ENCODE measurements at places on chromosomes 16 and 17.
A peak's percentile ranks its signal among the peaks of the same experiment; 100 is the strongest.

DNA sequence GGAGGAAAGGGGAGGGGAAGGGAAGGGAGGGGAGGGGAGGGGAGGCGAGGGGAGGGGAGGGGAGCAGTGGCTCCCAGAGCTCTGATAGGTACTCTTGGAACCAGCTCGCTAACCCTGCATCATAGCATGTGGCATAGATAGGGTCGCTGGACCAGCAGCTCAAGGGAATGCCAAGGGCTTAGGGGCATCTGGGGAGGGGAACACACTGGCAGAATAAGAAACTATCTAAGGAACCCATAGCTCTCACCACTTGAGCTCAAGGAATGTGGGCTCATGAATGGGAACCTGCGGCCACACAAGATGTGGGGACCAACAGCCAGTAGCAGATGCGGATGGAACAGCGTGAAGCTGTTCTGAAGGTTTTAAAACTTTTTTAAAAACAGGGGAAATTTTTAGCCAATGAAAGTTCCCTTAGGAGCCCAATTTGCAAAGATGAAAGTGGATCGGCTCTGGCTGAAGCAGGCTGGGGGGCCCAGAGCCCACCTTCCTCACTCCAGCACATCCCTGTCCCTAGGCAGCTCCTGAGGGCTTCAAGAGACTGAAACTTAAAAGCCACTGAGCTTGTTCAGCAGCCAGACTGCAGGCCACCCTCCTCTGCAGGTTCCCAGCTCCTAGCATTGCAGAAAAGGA is 46.9 kb downstream of the PIMREG start:
- DNase-seq: no peak

- DNase-seq: no peak
Observed at GRCh38 chr17:67632141-67632540, 85.6 kb upstream of the NOL11 start.

DNA sequence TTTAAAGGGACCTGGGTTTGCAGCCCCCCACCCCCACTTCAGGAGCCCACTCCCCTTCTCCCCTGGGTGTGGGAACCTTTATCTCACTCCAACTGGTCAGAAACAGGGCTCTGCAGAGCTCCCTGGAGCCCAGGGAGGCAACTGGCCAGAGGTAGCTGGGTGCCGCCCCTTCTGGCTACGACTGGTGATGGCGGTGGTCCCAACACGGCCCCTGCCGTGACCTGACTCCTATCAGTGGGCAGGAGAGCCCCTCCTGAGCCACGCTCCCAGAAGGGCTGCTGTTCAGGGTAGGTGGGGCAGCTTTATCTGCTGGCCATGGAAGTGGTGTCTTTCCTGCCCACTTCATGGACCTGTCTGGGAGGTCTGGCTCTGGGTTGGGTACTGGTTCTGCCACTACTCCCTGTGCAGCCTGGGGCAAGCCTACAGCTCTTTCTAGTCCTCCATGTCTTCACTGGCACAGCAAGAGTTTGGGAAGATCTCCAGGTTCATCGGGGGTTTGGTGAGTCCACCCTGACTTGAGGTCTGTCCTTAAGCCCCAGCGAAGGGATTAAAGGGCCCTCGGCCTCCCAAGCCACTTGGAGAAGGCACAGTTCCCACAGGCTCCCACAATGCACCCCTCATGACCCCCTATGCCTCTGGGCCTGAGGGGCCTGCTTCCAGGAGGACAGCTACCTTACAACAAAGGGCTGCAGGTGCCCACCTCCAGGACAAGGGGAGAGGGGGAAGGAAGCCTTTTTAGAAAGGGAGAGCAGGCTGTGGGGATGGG is 5.5 kb upstream of the SREBF1 start:
- DNase-seq: no peak

GRCh38 chr16:4745274-4745569 is 10.9 kb downstream of the DNAAF8 start:
- no peak for DNase-seq

- DNase-seq: peak; percentile 38
Observed at GRCh38 chr17:49646391-49647255, 31.3 kb downstream of the SPOP start.

DNA sequence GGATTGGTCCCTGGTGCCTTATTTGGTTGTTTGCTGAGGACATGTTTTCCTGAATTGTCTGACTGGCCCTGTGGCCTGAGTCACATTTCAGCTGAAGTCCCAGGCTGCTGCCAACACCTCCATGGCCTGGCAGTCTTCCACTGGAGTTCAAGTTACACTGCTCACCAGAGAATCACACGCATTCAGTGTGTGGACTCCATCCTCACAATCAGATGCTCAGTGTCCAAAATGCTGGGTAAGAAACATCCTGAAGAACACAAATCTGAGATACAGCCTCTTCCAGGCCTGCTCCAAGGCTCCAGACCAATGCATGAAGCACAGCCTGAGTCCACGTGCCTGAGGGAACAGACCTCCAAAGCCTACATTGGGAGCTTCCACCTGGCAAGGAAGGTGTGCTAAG is 19.2 kb downstream of the CD300LB start:
- DNase-seq: no peak

DNA sequence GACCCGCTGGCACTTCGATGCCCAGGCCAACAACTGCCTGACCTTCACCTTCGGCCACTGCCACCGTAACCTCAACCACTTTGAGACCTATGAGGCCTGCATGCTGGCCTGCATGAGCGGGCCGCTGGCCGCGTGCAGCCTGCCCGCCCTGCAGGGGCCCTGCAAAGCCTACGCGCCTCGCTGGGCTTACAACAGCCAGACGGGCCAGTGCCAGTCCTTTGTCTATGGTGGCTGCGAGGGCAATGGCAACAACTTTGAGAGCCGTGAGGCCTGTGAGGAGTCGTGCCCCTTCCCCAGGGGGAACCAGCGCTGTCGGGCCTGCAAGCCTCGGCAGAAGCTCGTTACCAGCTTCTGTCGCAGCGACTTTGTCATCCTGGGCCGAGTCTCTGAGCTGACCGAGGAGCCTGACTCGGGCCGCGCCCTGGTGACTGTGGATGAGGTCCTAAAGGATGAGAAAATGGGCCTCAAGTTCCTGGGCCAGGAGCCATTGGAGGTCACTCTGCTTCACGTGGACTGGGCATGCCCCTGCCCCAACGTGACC is 5.0 kb downstream of the WFIKKN2 start:
- no peak for DNase-seq

GRCh38 chr16:2898831-2899563 is 12.7 kb upstream of the FLYWCH1 start:
- no peak for DNase-seq

DNA sequence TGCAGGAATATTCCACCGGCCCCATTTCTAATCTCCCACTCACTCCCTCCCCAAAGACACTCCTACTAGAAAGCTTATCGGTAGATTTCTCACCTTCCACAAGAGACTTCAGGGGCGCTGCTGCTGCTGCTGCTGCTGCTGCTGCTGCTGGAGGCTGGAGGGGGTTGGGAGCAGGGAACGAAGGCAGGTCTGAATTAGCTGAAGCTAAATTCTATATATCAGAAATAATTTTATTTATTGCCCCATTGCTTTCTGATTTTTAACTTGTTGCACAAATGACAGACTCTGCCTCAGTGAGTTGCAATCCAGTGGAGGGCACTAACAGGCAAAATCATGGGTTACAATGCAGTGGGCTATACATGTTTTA is 25.8 kb upstream of the HLF start:
- no peak for DNase-seq

GRCh38 chr16:79648826-79649225 is 48.3 kb upstream of the MAF start:
- no peak for DNase-seq

GRCh38 chr16:54203851-54204505 is 82.6 kb downstream of the IRX3 start:
- no peak for DNase-seq

DNA sequence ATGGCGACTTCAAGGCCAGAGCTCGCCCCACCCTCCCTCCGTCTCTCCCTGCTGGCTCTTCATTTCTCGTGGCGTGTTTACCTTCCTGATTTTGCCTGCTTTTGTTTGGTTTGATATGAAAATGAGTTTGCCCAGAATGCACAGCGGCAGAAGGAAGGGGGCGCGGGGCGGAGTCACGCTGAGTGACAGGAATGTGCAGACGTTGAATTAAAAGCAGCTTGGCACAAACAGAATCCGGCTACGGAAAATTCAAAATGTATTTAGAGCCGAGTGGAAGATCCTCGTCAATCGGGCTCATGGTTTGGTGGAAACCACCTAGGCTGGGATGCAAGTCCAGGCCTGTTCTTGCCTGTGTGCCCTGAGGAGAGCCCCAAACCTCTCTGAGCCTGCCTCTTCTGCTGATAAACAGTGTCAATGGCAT is 102.7 kb downstream of the SDK2 start:
- no peak for DNase-seq

- DNase-seq: no peak
Observed at GRCh38 chr16:30459456-30459855, 13.1 kb upstream of the ITGAL start.

DNA sequence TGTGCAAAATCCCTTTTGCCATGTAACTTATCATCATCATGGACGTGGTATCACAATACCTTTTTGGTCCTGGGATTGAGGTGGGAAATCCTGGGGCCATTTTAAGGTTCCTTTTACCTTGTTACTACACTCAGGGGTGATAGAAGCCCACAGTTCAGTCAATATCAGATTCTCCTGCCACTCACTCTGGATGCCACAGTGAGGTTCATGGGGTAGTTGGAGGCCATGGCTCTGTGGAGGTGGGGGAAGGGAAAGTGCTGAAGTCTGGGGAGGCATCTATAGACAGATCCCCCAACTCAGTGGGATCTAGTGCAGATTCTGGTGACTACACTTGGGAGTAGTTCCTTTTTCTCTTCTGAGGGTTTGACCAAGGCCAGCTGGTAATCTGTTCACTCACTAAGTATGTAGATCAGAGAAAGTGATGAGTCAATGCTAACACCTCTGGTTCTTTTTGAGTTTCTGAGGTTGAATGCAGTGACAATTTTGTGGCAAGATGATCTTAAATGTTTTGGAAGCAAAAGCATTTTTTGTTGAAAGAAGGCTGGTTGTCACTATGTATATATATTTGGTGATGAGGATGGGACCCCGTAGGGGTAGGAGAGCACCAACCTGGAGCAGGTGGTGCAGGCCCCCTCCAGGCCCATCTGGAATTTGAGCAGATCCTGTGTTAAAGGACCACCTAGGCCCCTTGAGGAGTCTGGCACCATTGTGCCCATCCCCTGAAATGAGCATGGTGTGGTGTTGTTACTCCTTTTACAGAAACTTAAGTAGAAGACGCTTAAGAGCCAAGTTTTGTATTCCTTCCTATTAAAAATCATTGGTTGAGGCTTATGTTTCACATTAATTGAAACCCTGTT is 18.8 kb upstream of the IRF8 start:
- DNase-seq: no peak

DNA sequence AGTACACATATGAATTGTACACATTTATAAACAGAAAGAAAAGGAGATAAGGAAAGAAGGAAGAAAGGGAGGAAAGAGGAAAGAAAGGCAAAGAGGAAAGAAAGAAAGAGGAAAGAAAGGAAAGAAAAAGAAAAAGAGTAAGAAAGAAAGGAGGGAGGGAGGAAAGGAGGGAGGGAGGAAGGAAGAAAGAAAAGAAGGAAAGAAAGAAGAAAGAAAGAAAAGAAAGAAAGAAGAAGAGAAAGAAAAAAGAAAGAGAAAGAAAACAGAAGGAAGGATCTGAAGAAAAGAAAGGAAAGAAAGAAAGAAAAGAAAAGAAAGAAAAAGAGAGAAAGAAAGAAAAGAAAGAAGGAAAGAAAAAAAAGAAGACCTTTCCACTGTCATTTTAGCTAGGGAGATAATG is 571.4 kb upstream of the SALL1 start:
- no peak for DNase-seq

DNA sequence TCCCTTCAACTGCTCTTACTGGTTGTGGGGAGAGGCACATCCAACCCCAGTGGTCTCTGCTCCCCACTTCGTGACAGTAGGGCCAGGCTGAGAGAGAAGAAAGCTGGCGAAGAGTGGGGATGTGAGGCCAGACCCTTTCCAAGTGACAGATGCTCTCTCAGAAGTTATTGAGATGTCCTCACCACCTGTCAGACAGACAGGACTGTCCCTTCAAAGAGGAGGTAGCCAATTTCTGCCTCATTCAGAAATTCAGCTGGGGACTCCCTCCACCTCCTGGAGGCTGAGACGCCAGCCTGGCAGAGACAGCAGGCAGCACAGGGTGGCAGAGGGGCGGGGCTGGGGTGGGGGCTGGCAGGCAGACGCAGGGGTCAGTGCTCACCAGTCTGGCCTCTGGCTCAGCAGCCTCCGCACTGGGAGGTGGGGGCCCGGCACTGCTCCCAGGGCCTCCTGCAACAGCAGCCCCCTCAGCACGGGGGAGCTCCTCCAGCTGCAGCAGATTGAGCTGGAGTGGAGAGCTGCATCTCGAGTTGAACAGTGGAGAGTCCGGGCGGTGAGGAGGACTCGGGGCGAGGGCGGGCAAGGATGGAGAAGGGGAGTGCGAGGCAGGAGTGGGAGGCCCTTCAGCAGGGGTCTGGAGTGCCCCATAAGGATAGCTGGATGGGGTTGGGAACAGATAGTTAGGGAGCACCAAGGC is 9.2 kb downstream of the PER1 start:
- no peak for DNase-seq

- DNase-seq: peak; percentile 28
Observed at GRCh38 chr17:75878174-75878998, at the start of gene TRIM47. Gene TRIM47 (minus strand): TSS chr17:75878581. CDS start chr17:75878548, 33 bp downstream.

DNA sequence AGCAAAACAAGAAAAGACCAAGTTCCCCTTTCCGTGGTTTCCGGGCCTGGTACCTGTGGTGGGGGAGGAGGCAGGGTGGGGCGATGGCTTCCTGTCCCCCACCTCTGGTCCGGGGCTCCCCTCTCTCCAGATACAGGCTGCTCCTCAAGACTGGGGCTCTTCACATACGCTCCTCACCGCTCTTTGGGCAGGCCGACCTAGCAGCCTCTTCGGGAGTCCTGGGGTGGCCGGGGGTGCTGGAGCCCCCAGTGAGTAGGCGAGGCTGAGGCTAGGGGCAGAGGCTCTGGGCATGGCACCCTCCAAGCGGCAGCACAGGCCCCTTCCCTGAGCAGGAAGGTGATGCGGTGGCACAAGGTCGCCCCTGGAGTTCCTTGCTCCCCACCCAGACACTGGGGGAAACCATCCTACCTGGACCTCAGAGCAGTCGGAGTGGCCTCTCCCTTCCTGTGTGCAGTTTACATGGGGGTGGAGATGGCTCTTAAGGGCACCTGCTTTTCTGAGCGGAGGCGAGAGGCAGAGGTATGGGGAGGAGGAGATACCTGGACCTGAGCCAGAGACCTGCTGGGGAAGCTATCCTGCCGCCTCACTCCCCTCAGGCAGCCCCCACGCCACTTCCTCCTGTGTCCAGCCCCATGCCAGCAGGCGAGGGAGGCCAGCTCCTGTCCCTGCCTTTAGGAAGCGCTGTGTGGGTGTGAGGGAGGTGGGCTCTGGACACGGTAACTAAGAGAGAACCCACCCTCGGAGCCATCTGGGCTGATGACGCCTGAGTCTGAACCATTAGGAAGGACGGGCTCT is 891 bp downstream of the CORO1A start:
- peak; percentile 92 for DNase-seq

GRCh38 chr16:711548-712320 is 3.2 kb upstream of the METRN start:
- DNase-seq: peak; percentile 81

Data from activated CD4-positive, alpha-beta memory T cell treated with anti-CD3 and anti-CD28 coated beads, Interleukin-2, amount 10 ng/mL, durations not matched to agents 7 days and 5 days (primary cell).